ENCODE measurements at places on chromosomes 16 and 17. TPM values are rescaled to one million over a fixed set of nuclear protein-coding genes. Genes with fewer than 3 reads are reported as not detected.

Gene PTX4
- total RNA-seq = not detected

Gene QPRT
- 12.6 TPM for total RNA-seq

Gene RAC3
- 16.4 TPM for total RNA-seq

GRCh38 chr17:34723875-34724274, 144.5 kb downstream of the TMEM132E start:
- no peak for DNase-seq

DNA sequence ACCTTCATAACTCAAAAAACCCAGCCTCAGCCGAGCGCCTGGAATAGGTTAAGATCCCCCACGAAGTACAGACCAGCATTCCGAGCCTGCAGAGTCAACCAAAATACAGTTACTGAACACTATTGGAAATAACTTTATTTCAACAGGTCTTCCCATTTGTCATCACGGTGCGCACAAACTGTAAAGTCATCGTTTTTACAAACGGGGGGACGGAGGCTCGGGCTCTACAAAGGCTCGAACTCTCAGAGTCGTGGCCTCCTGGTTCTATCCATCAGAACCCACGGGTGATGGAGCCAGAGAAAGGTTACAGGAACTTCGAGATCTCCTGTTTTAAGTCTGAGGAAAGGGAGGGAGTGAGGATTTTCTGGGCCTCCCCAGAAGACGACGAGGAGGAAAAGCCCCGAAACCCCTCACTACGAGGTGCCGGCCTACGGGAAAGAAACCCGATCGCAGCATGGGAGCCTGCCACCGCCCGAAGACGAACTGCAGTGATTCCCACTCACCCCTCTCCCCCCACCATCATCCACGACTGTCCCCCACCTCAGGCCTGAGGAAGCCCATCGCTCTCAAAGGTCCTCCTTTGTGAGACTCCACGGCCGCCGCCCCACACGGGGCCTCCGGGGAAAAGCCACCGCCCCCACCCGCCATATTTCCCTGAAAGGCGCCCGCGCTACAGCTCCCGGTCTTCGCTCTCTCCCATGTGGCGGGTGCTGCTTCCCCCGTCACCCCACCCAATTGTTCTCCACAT, 917 bp downstream of the YWHAE start:
- DNase-seq = peak; percentile 63

- DNase-seq = no peak
Observed at GRCh38 chr17:70119983-70120382, 45.0 kb downstream of the KCNJ16 start.
